ENCODE measurements at places on chromosomes 2 and 18.

DNA sequence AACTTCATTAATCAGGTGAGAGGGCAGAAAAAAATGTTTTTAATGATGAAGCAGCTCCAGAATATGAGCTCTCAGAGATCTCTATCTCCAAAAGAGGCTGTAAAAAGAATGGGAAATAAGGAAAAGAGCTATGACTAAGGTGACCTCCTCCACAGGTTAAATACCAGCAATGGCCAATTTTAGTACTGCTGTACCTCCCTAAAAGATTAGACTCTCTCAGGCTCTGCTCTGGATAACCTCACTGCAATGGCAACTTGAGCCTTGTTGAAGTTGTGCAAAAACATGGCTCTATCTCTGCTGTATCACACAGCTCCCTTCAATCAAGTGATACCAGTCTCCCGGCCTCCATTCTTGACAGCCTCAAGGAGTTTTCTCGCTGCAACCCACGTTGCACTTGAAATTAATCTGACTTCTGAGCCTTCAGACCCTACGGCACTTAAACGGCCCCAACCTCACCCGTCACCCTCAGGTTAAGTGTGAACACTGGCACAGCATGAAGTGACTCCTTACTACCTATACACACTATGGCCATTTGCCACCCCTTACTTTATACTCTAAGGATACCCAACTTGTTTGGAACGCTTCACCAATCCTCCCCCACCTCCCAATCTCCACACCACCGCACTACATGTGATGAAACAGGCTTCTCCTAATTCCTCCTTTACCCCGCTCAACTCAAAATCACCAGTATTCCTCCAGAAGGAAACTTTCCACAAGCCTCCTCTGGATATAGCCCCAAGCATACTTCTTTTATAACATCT, 36.3 kb downstream of the SMAD2 start:
- peak; percentile 82 for DNase-seq

DNA sequence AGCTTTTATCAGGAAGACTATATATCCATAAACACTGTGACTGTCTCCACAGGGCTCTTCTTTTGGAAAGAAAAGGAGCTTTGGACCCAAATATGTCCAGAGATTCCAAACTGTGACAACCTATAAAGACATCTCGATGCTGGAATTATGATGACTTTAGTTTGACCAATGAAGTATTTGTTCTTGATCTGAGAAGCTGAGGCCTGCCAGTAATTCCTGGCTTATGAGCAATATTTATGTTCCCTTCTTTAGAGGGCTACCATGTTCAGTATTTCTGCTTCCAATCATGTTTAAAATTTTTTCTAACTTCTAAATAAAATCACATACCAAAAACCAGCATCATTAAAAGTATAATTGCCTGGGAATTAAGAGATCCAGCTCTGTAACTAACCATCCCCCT, 41.1 kb downstream of the FEZ2 start:
- DNase-seq: no peak

DNA sequence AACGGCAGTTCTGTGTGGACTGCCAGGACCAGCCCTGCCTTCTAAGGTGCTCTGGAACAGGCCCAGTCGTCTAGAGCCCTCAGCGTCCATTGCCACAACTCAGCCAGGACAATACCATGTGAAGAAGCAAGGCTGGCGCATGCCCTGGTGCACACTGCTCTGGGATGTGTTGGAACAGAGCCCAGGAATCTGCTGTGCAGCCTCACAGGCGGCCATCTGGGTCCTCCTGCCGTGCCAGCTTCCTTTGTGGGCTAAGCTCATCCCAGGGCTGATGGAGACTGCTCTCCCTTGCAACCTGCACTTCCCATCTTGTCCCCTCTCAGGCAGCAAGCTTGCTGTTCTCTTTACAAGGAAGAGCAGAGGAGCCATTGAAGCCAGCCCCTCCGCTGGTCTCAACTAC, 246.4 kb upstream of the PXDN start:
- no peak for DNase-seq

- peak; percentile 81 for DNase-seq
These were observed 4.6 kb upstream of the LAMA3 start for GRCh38 chr18:23684515-23685197.

- DNase-seq: peak; percentile 74
These were observed 32.0 kb downstream of the CTAGE1 start for GRCh38 chr18:22385718-22386117.

- peak; percentile 75 for DNase-seq
These were observed 9.9 kb downstream of the NFE2L2 start for GRCh38 chr2:177254433-177255226.

DNA sequence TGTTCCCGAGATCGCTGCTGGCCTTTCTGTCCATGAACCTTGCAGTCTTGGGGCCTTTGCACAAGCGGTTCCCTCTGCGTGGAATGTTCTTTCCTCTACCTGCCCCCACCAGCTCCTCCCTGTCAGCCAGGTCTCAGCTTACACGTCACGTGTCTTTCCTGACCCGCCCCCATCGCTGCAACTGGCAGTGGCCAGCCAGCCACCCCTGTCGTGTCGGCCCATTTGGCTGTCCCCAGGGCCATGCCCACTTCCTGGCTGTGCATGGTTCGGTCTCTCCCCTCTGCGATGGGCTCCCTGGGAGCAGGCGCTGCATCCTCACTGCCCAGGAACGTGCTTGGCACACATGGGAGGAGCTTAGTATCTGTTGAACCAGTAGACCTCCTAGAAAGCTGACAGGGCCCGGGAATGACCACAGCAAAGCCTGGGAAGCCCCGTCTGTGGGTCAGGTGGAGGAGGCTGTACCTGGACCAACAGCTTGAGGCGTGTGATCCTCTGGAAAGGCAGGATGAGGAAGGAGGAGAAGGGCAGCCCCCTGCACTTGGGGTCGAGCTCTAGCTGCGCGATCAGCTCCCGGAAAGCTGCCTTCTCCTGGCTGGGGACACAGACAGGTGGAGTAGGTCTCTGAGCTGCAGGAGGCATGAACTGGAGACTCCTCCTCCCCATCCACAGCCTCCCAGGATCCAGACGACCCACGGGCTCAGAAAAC, 21.0 kb downstream of the SNORC start:
- DNase-seq: no peak

DNA sequence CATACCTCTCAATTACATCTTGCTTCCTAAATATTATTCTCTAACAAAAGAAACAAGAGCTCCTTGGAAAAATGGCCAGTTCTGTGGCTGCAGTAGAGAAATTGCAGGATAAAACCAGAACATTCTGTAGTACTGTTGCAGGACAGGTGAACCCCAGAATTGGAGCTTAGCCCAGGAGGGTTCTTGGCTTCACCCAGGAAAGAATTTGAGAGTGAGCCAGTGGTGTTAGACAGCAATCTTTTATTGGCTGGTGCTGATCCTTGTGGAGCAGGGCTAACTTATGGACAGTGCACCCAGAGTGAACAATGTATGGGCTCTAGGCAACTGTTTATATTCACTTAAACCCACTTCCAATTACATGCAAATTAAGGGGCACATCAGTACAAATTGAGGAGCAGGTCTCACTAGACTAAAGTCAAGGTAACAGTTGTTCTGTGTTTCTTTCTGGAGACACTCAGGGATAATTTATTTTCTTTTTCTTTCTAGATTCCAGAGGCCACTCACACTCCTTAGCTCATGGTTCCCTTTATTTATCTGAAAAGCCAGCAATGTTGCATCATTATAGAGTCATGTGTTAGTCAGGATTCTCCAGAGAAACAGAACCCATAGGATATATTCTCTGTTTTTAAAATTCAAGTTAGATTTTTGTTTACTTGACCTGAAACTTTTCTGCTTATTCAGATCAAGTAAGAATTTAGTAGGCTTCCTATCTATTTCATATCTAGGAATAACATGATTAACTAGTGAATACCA, 348.1 kb downstream of the CCDC85A start:
- peak; percentile 50 for DNase-seq

DNA sequence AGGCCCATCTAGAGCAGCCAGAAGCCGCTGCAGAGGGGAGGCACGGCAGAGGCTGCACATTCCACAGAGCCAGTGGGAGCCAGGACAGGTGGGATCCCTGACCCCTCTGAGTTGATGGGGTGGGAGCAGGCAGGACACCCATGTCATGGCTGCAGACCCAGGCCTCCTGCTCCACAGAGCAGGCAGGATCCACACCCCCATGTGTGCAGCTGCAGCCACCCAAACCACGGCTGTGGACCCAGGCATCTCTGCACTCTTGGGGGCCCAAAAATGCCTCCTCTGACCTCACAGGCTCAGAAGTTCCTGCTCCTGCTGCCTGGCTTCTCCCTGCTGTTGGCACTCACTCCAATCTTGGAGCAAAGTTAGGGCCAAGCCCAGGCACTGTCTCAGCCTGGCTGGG, 112.3 kb upstream of the TMEM18 start:
- no peak for DNase-seq

GRCh38 chr2:143686585-143687164, 557.5 kb downstream of the ARHGAP15 start:
- DNase-seq: peak; percentile 26

GRCh38 chr2:231673348-231673770, 35.0 kb upstream of the PTMA start:
- DNase-seq: peak; percentile 96

DNA sequence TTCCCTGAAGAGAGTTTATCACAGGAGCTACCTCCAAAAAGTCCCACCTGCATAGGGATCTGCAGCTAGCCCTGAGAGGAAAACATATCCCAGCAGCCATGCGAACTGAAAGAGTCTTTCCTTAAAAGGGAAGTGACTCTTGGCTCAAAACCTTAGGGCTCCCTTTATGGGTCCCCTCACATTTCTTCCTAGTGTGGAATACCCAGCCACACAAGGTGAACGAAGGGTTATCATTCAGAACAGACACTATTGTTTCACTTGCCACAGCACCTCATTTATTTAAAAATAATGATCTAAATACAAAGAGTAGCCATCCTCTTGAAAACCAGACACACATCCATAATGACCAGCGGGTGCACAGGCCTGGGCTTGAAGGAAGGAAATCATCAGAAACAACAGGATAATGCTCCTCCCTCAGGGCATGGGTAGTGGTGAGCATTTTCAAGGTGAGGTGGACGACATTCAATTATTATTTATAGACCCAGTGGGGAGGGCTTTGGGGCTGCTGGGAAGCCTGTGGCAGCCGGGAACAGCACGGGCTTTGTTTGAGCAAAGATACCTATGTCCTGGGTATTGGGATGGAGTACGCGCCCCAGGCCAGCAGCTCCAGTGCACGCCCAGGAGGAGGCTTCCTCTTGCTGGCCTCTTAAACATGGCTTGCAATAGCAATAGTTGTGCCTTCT, 119.0 kb upstream of the ITGA6 start:
- DNase-seq: no peak

DNA sequence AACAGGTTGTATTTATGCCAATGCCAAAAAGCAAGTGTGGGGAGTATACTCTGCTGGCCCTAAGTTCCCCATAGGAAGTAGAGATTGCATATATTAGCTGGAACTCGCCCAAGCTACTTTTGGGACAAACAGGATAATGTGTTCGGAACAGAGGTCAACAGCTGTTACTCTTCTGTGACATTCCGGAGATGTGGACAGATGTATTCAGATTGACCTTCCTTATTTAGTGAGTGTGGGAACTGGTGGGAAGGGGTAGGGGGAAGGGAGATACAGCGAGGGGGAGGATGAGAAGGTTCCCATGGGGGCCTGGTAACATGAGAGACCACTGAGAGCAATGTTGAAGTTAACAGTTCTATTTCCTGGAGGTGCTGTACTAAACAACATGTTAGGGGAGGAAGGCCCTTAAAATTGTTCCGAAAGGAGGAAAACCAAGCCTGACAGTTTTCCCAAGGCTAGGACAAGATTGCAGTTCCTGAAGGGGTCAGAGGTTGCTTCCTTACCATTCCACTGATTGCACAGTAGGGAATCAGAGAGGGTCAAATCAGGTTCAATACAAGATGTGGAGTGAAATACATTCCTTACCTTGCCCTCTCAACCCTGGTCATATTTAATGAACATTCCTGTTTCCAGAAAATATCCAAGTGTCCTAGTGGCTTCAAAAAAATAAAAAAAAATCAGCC, 14.3 kb upstream of the CD28 start:
- no peak for DNase-seq

GRCh38 chr2:10035633-10036032, 7.7 kb upstream of the KLF11 start:
- no peak for DNase-seq

GRCh38 chr2:216665242-216665641, 30.1 kb downstream of the IGFBP5 start:
- peak; percentile 60 for DNase-seq

GRCh38 chr2:16664809-16665747, 556 bp downstream of the CYRIA start:
- DNase-seq: no peak

DNA sequence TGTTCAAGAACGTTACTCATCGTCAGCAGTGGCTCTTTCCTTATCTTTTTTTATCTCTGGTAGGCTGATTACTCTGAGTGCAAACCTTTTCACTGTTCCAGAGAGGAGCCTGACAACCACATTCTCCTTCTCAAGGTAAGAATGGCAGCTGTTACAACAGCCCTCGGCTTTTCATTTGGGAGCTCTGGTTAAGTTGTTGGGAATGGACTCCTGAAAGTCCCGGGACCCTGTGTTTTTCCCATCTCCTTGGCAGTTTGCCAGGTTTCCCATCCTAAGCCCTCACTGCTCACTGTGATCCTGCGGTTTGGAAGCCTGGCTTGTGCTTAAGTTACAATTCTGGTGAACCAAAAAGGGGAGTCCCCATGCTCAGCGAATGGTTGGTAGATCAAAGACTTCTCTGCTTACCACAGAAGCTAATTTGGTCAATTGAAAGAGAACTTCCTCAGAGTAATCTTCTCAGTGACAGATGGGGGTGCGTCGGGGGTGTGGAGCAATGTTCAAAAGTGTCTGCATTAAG, 122.3 kb downstream of the LYPD6B start:
- peak; percentile 53 for DNase-seq

- DNase-seq: no peak
These were observed 66.5 kb upstream of the TLK1 start for GRCh38 chr2:171227066-171227782.

DNA sequence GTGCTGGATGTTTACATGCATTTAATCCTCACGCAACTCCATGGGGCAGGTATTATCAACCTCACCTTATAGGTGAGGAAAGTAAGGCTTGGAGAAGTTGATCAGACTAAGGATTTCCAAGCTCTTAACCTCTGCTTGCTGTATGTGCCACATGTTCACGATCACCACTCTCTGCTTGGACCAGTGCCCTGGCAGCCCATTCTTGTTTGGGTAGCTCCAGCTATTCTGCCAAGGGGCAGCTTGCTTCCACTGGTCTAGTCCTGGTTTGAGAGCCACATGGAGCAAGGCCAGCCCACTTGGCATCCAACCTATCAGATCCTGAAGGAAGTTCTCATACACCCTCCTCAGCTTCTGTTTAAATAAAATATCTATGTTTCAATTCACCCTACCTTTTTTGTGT, 14.3 kb downstream of the PLB1 start:
- no peak for DNase-seq

- DNase-seq: no peak
These were observed 47.9 kb downstream of the EML6 start for GRCh38 chr2:54771166-54771885.

GRCh38 chr2:205959521-205959920, 126.5 kb downstream of the INO80D start:
- no peak for DNase-seq

DNA sequence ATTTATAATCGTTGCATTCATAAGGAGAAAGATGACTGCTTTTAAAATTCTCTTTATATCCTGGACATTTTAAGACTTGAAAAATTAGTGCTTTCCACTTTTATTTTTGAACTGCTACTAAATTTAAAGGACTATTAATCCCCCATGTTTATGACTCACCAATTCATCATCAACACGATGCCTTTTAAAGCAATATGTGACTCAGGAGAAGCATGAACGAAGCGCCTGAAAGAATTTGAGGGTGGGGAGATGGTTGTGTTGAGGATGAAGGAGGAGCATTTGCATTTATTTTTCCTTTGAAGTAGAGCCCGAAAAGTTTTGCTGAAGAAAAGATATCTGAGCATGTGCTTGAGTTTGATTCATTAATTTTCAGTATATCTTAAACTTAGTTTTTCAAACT, 192.2 kb upstream of the LRRTM1 start:
- no peak for DNase-seq

- DNase-seq: no peak
These were observed 921.3 kb downstream of the CPS1 start for GRCh38 chr2:211477537-211478275.

All from NCI-H226 (cell line).